Gastroesophageal sphincter (tissue), 4 donors: ENCODE measurements at places on chromosomes 12 and 14.
A peak's percentile ranks its signal among the peaks of the same experiment; 100 is the strongest.

GRCh38 chr12:4135919-4136605 is 137.5 kb upstream of the CCND2 start:
- ATAC-seq = peak; percentile 46

DNA sequence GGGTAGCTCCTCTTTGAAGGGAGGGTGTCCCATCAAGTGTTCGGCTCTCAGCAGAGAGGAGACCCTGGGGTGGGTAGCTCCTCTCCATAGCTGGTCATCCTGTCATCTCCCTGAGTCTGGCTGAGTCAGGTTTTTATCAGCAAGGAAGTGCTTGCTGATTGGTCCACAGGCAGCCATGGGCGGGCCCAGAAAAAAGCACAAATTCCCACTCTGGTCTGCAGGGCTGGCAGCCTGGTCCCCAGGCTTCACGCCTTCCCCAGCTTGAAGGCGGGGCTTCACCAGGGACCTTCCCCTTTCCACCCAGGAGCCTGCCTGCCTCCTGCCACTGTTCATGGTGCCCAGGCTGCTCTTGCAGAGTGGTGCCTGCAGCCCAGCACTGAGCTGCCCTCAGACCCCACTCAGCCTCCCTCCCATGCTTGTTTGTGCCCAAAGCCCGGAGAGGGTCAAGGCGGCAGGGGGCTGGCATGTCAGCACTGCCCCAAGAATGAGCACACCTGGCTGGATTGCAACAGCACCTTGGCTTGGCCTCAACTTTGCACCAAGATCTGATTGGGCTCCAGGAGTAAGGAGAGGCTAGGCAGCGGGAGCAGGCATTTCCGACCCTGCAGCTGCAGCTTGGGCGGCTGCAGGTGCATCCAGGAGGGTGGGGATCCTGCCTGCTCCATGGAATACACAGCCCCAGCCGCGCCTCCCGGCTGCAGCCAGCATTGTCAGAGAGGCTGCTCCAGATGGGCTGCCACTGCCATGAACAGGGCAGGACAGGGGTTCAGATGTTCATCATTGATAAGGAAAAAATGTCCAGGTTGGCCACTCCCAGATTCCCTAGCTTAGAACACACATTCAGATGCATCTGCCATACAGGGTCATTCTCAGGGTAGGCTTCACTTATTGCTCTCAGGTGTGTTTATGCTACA is 22.0 kb upstream of the WDR89 start:
- no peak for ATAC-seq

DNA sequence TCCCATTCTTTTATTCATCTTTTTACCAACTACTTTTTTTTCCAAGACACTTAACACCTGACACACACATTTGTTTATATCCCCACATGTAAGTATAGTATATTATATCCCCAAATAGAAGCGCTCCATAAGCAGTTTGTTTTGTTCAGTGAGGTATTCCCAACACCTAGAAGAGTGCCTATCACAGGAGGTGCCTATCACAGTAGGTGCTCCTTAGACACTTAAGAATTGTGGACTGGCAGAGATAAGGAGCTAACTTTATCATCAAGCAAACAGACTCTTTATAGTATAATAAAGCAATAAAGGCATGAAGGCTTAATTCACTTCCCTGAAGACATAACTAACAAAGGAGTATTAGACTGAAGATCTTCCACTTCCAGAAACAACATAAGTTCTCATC is 29.1 kb downstream of the OSBPL8 start:
- ATAC-seq = no peak

- no peak for ATAC-seq
Measured at GRCh38 chr12:11904124-11904523, 166.6 kb upstream of the BCL2L14 start.

DNA sequence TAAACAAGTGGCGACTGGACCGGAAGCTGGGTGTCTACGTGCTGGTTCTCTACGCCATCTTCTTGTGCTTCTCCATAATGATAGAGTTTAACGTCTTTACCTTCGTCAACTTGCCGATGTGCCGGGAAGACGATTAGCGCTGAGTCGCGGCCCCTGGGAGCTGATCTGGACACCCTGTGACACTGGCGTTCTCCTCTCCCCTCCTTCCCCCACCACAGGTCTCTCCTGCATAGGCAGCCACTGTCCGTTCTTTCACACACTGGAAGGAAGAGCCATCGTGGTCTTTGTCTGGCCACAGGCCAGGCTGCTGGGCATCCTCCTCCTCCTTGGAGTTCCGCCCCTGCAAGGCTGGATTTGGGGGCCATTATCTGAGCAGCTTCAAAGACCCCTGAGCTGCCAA is 20.1 kb upstream of the RIN3 start:
- ATAC-seq = no peak

DNA sequence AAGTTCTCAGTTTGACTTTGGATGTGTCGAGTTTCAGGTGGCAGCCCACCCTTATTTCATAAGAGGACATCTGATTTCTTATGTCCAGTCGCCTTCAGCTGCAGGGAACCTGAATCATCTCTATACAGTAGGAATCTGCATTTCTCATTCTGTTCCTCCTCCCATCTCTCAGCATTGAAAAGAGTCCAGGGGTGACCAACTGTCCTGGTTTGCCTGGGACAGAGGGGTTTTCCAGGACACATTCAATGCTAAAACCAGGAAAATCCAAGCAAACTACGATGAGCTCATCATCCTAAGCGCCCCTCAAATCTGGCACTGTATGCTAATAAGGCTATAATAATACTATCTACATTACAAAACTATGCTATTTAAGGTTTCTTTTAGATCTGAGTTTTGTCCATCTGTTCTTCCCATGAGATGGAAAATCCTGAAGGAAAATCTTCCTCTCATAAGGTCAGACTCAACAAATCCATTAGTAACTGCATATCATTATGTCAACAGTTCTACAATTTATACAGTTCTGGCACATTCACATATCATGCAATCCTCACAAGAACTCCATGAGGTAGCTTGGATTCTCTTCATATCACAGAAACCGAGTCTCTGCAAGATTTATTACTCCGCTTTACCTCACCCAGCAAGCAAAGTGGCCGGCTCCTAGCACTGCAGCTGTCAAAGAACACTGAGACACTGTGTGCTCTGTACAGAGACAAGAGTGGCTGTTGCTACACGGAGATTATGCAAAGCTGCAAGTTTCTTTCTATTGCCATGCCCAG is 15.6 kb upstream of the CALM1 start:
- no peak for ATAC-seq

GRCh38 chr12:116962197-116962596 is 51.4 kb downstream of the FBXW8 start:
- ATAC-seq = no peak

- ATAC-seq = no peak
Measured at GRCh38 chr12:128075332-128075731, 191.6 kb upstream of the TMEM132C start.

- ATAC-seq = peak; percentile 82
Measured at GRCh38 chr12:26195250-26195640, at the start of gene SSPN. Gene SSPN, plus strand, starts transcription at chr12:26195573. Its CDS starts 100 bp downstream, at chr12:26195673.

DNA sequence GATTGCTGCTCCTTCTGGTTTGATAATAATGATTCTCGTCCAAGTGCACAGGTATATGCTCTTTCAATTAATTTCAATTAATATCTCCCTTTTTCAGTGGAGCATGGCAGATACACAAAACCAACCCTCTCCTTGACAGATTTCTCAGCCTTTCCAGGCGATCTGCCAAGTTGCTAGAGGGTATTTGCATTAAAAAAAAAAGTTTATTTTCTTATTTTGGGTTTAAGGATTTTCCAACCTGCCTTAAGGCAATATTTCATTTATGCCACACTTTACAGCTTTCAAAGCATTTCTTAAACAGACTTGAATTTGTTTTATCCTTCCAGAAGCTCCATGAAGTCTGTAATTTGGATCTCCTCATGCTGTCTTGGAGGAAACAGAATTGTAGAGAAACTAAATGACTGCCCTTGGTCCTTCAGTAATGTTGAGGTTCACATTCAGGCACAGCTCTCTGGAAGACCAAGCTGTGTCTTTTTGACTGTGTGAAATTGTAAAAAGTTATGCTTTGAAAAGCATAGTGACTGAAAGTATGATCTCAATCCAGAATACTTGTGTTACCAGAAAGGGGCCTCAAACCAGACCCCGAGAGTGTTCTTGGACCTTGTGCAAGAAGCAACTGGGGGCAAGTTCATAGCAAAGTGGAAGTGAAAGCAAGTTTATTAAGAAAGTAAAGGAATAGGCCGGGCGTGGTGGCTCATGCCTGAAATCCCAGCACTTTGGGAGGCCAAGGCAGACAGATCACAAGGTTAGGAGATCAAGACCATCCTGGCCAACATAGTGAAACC is 2.3 kb downstream of the DGLUCY start:
- ATAC-seq = no peak
